ENCODE measurements at places on chromosomes 16 and 17. TPM values are rescaled to one million over a fixed set of nuclear protein-coding genes. Genes with fewer than 3 reads are reported as not detected.

Gene RGS9
- 2.3 TPM for total RNA-seq

Gene CACNA1H
- 0.09 TPM for total RNA-seq

Gene BRIP1
- 1.9 TPM for total RNA-seq

Gene KRTAP2-3
- not detected for total RNA-seq

Gene CASKIN1
- 0.43 TPM for total RNA-seq

Gene GINS3
- 5.4 TPM for total RNA-seq

Gene PLD6
- 1.2 TPM for total RNA-seq
